Ascending aorta (tissue), 2 donors: ENCODE measurements at places on chromosomes 1 and 21.

- peaks cover 4% of the 10 kb centered on the region for H3K4me1 ChIP-seq
- H3K36me3 ChIP-seq = no peaks in the 10 kb centered on the region
- no peak overlapping the region for H3K4me3 ChIP-seq
- no peak for DNase-seq
- peak overlapping the region; percentile 87 for H3K27ac ChIP-seq
- no peaks in the 10 kb centered on the region for H3K27me3 ChIP-seq
Measured at GRCh38 chr21:34528131-34528561, 16.1 kb upstream of the KCNE1 start.

DNA sequence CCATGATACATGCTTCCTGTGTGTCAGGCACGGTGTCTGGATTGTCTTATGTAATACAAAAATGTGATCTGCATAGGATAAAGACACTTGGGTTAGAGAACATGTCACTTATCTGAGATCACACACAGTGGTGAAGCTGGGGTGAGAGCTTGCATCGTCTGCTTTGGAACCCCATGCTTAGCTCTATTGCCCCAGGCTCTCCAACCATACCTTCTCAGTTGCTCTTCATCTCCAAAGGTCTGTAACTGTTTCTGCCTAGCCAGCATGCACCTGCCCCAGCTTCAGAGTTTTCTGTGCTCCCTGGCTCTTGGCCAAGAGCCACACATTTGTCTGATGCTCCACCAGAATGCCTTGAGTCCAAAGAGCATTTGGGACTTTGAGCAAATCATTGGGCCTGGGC, 93.9 kb upstream of the COG2 start:
- H3K27ac ChIP-seq = no peak overlapping the region
- H3K4me1 ChIP-seq = no peaks in the 10 kb centered on the region
- H3K27me3 ChIP-seq = no peaks in the 10 kb centered on the region
- no peaks in the 10 kb centered on the region for H3K36me3 ChIP-seq
- H3K4me3 ChIP-seq = no peak overlapping the region
- no peak for DNase-seq

GRCh38 chr1:156691665-156692440, 13.5 kb downstream of the CRABP2 start:
- no peak overlapping the region for H3K27ac ChIP-seq
- DNase-seq = no peak
- H3K27me3 ChIP-seq = peaks cover 8% of the 10 kb centered on the region
- H3K4me3 ChIP-seq = no peak overlapping the region
- H3K4me1 ChIP-seq = peaks cover 8% of the 10 kb centered on the region

DNA sequence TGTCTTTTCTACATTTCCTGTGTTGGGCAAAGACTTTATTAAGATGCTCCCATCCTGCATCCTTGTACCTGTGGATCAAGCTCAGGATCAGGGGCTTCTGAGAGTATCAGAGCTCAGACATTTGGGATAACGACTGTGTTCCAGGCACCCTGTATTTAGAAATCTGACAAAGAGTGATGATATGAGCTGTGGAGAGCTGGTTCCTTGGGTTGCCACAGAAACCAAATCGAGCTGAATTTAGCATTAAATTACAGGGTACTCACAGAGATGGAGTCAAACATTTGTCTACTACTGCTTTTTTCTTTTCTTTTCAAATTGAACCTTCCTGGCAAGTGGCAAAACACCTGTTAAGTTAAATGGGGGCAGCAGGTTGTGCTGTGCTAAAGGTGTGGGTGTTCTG, 110.6 kb downstream of the XCL2 start:
- no peak for DNase-seq
- H3K4me1 ChIP-seq = no peaks in the 10 kb centered on the region
- H3K27me3 ChIP-seq = no peaks in the 10 kb centered on the region
- no peaks in the 10 kb centered on the region for H3K36me3 ChIP-seq
- H3K4me3 ChIP-seq = no peak overlapping the region

GRCh38 chr1:234096161-234096770, 191.8 kb downstream of the SLC35F3 start:
- H3K4me3 ChIP-seq = no peak overlapping the region
- peaks cover 4% of the 10 kb centered on the region for H3K4me1 ChIP-seq
- H3K27me3 ChIP-seq = no peaks in the 10 kb centered on the region
- H3K36me3 ChIP-seq = no peaks in the 10 kb centered on the region
- DNase-seq = no peak
- H3K27ac ChIP-seq = peak overlapping the region; percentile 33

GRCh38 chr1:89728381-89728780, 92.5 kb upstream of the LRRC8D start:
- H3K27me3 ChIP-seq = no peaks in the 10 kb centered on the region
- H3K27ac ChIP-seq = no peak overlapping the region
- H3K36me3 ChIP-seq = no peaks in the 10 kb centered on the region
- no peaks in the 10 kb centered on the region for H3K4me1 ChIP-seq
- H3K4me3 ChIP-seq = no peak overlapping the region

GRCh38 chr1:32521165-32521564, 18.1 kb upstream of the ZBTB8A start:
- no peaks in the 10 kb centered on the region for H3K4me1 ChIP-seq
- no peaks in the 10 kb centered on the region for H3K27me3 ChIP-seq
- no peak overlapping the region for H3K27ac ChIP-seq
- no peak for DNase-seq

GRCh38 chr1:30047576-30047975, 675.8 kb downstream of the MATN1 start:
- no peaks in the 10 kb centered on the region for H3K27me3 ChIP-seq
- no peak overlapping the region for H3K27ac ChIP-seq
- H3K4me3 ChIP-seq = no peak overlapping the region
- no peaks in the 10 kb centered on the region for H3K36me3 ChIP-seq
